IPS-NIHi11 (cell line): ENCODE measurements at places on chromosomes 2 and 18.

GRCh38 chr2:11203480-11203879 is 48.2 kb downstream of the SLC66A3 start:
- DNase-seq: no peak

GRCh38 chr2:159045545-159046454 is 77.4 kb downstream of the TANC1 start:
- no peak for DNase-seq

DNA sequence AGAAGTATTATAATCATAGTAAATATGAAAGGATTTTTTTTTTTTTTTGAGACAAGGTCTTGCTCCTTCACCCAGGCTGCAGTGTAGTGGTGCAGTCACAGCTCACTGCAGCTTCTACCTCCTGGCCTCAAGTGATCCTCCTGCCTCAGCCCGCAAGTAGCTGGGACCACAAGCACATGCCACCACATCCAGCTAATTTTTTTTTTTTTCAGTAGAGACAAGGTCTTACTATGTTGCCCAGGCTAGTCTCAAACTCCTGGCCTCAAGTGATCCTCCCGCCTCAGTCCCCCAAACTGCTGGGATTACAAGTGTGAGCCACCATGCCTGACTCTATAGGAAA is 301.6 kb upstream of the STON1 start:
- no peak for DNase-seq

DNA sequence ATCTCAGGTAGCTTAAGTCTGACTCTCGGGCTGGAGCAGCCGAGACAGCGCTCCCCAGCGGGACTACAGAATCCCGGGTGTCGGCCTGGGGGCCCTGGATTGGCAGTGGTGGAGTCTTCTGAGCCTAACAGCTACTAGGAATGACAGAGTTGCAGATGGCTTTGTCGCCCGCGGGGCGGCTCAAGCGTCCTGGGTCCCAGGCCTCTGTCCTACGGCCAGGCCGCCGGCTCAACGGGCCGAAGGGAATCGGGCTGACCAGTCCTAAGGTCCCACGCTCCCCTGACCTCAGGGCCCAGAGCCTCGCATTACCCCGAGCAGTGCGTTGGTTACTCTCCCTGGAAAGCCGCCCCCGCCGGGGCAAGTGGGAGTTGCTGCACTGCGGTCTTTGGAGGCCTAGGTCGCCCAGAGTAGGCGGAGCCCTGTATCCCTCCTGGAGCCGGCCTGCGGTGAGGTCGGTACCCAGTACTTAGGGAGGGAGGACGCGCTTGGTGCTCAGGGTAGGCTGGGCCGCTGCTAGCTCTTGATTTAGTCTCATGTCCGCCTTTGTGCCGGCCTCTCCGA is 8.8 kb downstream of the SIX2 start:
- peak; percentile 55 for DNase-seq

- DNase-seq: no peak
These were observed 30.1 kb downstream of the CCDC74A start for GRCh38 chr2:131557558-131558321.

GRCh38 chr2:229273723-229274338 is 2.7 kb upstream of the PID1 start:
- peak; percentile 82 for DNase-seq

DNA sequence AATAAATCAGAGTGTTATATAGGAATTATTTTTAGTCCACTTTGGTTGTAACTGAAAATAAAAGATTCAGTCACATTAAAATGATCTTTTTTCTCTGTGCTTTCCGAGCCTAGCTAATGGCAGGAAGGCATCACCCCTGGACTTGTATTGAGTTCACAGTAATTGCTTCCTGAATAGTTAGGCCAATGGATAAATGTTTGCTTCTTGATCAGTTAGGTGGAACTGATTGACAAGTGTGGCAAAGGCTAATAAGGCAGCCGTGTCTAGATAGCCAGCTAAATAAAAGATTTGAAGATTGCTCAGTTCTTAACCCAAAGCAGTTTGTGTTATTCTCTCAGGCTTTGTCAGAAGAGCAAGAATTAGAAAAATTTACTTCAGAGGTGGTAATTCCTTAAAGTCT is 20.8 kb downstream of the FAM171B start:
- no peak for DNase-seq

GRCh38 chr18:2212598-2213205 is 358.6 kb downstream of the METTL4 start:
- DNase-seq: no peak

GRCh38 chr2:196083601-196084000 is 15.0 kb upstream of the DNAH7 start:
- no peak for DNase-seq

DNA sequence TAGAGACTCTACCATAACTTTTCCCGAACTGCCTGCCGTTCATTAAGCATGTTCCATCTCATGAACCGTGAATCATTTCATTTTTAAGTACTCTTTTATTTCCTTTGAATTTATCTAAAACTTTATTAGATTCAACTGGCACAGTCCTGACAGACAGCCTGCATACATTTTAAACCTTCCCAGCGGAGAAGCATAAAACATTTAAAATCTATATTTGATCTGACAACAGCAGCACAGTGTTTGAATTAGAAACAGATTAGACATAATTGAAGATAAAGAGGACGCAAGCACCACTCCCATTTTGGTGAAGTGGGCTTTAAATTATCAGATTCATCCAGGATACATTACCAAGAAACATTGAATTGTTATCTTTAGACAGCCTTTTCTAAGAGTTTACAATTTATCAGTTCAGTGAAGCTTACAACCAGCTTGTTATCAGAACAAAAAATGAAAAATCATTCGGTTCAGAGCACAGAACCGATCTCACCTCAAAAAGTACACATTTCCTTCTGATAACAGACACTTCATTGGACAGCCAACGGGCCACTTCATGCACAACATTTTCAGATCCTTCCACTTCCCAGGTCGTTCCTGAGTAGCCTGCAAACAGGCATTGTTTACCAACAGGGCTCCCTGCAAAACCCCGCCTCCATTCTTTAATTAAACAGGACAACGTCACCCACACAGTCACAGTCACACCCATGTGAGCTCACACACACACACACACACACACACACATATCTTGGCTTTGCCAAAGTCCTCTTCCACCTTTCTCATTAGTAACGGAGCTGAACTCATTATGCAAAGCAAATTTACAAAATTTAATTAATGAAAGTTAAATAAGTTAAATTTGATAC is 171.2 kb downstream of the SP3 start:
- peak; percentile 29 for DNase-seq

GRCh38 chr2:207257251-207258250 is 91.8 kb upstream of the KLF7 start:
- DNase-seq: no peak

- DNase-seq: no peak
These were observed 345.0 kb upstream of the ACVR2A start for GRCh38 chr2:147499785-147500184.

- no peak for DNase-seq
These were observed 78.6 kb upstream of the RANBP2 start for GRCh38 chr2:108640731-108641130.

DNA sequence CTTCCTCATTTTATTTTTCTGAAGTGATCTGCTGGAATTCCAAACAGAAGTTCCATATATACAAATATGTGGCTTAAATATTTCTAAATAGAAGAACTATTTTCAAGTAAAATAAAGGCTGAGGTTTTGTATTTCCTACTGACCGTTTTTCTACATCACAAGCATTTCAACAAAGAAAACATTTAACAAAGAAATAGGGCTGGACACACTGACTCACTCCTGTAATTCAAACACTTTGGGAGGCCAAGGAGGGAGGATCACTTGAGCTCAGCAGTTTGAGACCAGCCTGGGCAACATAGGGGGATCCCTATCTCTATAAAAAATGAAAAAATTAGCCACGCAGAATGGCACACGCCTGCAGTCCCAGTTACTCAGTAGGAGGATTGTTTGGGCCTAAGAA is 44.6 kb downstream of the TANK start:
- DNase-seq: no peak

GRCh38 chr2:200092235-200092634 is 136.9 kb downstream of the MAIP1 start:
- DNase-seq: no peak

- peak; percentile 56 for DNase-seq
These were observed 224.8 kb upstream of the ID2 start for GRCh38 chr2:8457092-8457481.

DNA sequence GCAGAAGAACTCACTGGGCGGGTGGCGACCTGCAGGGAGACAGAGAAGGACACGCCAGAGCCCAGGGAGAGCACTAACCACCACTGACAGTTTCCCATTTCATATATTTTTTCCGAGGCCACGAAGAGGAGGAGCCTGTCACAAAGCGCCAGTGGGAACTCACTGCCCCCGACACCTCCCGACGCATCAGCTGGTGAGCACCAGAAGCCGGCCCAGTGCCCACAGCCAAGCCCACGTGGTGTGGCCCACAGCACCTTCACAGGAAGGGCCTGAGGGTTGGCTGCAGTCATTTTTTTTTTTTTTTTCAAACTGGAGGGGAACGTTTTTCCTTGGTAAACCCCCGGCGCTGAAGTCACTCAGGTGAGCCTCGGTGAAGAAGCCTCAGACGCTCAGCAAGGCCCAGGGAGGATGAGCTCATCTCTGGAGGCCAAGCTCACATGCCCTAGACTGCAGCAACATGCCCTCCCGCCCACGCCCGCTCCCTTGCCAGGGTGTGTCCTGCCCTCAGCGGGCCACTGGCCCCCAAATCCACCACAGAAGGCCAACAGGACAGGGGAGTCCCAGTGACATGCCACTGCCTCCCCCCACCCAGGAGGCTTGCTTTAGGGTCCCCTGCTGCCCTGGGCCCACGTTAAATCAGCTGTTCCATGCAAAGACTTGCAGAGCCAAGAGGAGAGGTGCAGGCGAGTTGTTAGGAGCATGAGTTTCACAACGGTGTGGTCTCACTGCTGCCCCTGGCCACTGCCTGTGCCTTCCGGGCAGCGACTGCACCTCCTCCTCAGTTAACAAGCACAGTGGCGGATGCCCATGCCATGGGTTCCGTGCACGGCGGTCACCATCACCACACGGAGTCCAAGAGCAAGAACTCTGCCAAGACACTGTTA is 68.1 kb downstream of the PARD6G start:
- DNase-seq: no peak

DNA sequence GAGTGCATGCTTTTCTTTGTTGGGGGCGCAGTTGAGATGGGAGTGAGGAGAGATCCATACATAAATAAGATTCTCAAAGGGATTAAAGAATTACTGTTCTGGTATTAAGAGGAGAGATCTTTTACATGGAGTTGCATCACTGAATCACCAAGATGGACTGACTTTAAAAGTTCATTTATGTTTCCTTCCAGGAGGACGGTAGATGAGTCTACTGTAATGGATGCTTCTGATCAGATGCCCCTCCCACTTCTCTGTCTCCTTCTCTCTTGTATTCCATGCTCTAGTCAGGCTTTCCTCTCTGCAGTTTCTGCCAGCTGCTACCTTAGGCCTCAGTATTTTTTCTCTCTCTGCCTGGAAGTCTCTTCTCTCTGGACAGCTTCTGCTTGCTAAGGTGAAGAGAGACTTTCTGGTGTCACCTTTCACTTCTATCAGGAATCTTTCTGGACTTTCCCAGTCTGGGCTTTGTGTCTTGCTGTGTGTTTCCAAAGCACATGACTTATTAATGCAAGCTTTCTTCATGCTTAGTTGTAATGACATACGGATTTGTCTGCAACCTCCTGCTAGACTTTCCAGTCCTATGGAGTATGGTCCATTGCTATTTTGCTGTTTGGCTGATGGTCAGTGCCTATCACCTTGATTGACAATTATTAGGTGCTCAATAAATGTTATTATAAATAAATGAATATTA is 23.6 kb downstream of the FAM171B start:
- DNase-seq: peak; percentile 23

GRCh38 chr2:64482765-64483504 is 29.0 kb downstream of the LGALSL start:
- DNase-seq: no peak

GRCh38 chr2:200042102-200042735 is 86.8 kb downstream of the MAIP1 start:
- no peak for DNase-seq

DNA sequence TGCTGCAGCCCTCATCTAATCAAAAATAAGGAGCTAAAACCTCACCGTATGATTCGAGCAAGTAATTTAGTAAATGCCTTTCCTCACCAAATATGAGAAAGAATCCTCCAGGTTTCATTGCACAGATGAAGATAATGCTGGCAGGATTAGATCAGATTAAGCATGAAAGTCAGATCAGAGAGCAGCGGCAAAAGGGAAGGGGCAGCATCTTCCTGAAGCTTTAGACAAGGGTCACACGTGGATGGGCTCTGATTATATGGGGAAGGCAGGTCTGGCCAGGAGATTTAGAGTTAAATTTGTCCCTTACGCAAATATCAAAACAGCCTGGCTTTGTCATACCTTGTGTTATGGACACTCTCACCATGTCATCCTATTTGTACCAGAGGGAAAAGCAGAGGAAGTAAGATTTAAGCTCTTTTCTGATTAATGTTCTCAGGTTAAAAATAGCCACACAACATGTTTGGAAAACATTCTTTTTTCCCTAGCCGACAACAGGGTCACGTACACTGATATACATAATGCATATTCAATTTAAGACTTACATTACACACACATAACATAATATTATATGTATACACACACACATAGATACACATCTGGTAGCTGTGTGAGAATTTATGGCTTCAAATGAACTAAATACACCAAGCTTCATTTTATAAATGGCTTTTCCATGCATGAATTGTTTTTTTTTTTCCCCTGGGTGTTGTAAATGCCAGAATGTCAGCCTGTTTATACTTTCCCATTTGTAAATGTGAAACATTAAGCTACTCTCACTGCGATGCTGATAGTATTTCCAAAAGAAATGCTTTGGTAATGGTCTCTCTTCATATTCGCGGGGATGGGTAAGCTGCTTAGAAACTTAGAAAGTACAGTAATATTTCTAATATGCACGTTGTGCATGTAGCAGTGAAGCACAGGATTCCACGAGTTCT is 196.3 kb upstream of the SIX3 start:
- DNase-seq: no peak

GRCh38 chr2:35114765-35115164 is 1240.8 kb upstream of the CRIM1 start:
- DNase-seq: peak; percentile 53
